ENCODE measurements at places on chromosomes 4 and X.

- no peak for DNase-seq
Measured at GRCh38 chr4:149987330-149988086, 90.7 kb upstream of the DCLK2 start.

GRCh38 chrX:120625371-120625770 is 4.5 kb downstream of the C1GALT1C1 start:
- DNase-seq: no peak

- no peak for DNase-seq
Measured at GRCh38 chrX:29903360-29903759, 312.0 kb upstream of the MAGEB2 start.

DNA sequence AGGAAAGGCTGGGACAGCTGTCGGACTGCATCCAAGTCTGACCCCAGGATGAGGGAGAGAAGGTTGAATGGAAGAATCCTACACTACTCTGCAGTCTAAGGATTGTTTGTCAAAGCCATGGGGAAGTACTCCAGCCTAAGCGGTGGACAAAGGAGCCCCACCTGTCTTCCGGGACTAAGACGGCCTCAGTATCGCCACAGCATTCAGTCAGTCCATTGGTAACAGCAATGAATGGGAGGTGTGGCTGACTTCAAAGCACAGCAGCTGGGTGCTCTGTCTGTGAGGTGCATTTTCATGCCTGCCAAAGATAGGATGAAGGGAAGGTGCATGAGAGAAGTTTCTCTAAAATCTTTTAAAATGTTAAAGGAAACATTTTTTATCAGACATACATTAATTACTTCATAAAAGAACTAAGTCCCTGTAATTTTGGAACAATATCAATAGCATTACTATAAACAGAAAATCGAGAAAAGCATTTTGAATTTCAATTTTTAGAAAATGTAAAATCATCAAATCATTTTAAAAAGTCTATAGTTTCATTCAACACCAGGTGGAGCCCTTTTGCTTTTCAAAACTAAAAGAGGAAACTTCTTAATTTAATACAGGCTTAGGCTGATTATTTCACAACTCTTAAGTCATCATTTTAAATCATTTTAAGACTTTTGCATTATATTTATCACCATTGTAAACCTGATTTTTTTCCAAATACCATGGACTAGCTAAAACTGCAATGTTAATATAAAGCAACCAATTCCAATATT is 27.6 kb upstream of the INTU start:
- no peak for DNase-seq

GRCh38 chr4:85522836-85523235 is 47.9 kb downstream of the ARHGAP24 start:
- DNase-seq: no peak

DNA sequence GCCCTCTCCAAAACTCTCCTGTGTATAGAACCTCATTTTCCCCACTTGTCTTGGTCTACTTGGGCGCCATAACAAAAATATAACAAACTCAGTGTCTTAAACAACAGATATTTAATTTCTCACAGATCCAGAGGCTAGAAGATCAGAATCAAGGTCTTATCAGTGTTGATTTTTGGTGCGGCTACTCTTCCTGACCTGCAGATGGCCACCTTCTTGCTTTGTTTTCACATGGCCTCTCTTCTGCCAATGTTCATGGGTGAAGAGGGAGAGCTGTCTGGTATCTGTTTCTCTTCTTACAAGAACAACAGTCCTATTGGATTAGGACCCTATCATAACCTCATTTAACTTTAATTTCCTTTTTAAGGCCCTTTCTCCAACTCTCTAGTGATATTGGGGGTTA is 177.3 kb downstream of the PABPC4L start:
- no peak for DNase-seq

GRCh38 chrX:15737959-15738902 is at the start of gene CA5B:
Gene CA5B, plus strand, starts transcription at chrX:15738270. Its CDS starts 11,754 bp downstream, at chrX:15750024.
- peak; percentile 87 for DNase-seq

- DNase-seq: no peak
Measured at GRCh38 chr4:81527115-81527514, 55.4 kb upstream of the RASGEF1B start.

- no peak for DNase-seq
Measured at GRCh38 chr4:2186133-2186864, 55.6 kb downstream of the HAUS3 start.

DNA sequence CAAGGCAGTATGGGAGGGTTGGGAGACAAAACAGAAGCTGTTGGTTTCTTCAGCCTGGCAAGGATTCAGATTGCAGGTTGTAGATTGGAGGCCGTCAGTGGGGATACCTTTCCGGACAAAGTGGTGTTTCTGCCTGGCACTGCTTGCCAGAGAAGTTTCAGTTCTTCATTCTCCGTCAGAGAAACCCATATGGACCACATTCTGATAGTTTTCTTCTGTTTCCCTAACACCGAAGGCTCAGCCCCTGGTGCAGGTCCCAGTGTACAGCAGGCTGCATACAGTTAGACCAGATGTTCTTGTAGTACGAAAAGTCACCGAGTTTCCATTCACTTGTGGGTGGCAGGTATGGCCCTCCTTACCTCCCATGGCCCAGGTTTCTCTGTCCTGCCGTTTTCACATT is 107.3 kb downstream of the PTTG2 start:
- DNase-seq: no peak

- no peak for DNase-seq
Measured at GRCh38 chrX:55731826-55732225, 14.3 kb downstream of the RRAGB start.

DNA sequence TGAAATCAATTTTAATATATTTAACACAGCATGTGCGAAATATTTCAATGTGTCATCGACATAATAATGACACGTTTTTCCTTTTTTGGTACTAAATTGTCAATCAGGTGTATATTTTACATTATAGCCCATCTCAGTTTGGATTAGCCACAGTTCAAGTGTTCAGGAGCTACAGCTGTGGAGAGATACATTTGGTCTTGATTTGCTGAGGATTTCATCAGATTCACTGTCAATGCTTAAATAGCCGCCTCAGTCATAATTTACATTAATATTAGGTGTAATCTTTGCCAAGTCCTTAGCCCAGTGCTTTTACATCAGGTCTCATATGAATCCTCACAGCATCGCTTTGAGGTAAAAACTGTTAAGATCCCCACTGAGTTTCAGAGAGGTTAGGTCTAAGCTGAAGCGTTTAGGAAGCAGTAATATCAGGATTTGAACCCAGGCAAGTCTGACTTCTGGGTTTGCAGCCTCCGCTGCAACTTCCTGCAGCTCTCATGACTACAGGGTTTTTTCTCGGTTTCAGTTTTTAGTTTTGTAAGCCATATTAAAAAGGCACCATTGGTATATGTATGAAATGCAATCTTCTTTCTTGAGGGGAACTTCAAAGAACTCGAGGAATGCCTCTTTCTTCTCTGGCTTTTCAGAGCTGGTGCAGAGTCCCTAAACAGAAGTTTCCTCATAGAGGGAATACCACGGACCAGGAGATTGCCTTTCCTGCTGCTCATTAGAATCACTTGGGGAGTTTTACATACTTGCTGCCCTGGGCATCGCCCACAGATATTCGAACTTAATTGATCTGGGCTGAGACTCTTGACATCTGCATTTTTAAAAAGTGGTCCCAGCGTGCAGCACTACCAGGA is 6.4 kb downstream of the MTM1 start:
- DNase-seq: no peak

GRCh38 chr4:24801136-24801855 is 5.9 kb downstream of the SOD3 start:
- DNase-seq: no peak

DNA sequence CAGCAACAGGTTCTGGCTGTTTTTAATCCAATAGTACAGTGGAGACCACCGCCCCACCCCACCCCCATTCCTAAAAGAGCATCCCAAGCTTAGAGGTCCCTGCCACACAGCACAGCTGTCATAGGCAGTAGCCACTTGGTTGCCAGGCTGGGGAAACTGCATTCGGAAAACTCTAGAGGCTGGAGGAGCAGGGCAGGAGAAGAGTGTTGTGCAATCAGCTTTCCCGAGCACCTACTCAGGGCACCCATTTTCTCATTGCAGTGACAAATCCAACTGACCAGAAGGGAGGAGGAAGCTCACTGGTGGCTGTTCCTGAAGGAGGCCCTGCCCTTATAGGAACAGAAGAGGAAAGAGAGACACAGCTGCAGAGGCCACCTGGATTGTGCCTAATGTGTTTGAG is 1.1 kb downstream of the CXCL1 start:
- no peak for DNase-seq

DNA sequence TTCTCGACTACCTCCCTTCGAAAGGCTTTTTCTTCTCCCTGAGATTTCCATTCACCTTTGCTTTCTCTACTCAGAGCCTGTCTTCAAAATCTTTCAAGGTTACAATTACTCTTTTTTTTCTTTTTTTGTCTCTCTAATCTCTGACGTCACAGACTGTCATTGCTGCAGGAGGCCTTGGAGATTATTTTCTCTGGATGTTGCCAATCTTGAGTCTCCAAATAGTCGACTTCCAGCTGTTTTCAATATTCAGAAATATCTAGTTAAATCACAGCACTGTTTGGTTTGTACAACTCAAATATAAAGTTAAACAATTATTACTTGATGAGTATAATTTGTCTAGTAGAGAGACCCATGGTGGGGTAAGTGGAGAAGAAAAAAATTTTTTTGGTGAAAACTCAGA is 359.0 kb upstream of the BOD1L1 start:
- no peak for DNase-seq

DNA sequence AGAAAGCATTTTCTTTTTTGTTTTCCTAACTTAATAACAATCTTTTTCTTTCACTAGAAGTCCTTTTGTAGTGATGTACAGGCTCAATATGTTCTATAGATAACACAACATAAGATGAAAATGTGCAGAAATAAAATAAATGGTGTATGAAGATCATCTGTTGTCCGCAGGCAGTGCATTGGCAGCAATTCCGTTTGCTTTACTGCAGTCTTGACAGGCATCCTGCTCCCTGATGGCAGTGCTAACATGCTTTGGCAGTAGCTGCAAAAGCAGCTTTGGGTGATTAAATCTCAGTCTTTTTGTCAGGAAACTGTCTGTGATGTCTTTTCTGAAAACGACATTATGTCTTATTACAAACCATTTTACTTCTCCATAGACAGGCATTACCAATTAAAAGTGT is 131.4 kb downstream of the TRAM1L1 start:
- no peak for DNase-seq

GRCh38 chr4:143397887-143398286 is 61.2 kb downstream of the GAB1 start:
- DNase-seq: no peak

- DNase-seq: no peak
Measured at GRCh38 chr4:69058410-69059059, 37.7 kb upstream of the UGT2B7 start.

DNA sequence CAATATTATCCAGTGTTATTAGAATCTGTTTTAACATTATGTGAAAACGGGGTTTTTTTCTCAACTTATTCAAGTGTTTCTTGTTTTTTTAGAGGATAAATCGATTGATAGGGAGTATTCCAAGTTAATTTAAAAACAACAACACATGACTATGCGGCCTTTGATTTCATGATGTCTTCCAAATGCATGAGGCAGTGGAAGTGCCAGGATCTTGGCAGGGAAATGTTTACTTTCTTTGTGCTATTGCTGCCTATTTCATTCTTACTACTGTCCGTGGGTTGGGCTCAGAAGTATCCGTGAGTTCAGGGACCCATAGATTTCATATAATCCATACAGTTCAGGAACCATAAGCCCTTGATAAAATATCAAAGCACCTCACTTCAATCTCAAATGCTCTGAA is 64.6 kb downstream of the ABCG2 start:
- DNase-seq: no peak

DNA sequence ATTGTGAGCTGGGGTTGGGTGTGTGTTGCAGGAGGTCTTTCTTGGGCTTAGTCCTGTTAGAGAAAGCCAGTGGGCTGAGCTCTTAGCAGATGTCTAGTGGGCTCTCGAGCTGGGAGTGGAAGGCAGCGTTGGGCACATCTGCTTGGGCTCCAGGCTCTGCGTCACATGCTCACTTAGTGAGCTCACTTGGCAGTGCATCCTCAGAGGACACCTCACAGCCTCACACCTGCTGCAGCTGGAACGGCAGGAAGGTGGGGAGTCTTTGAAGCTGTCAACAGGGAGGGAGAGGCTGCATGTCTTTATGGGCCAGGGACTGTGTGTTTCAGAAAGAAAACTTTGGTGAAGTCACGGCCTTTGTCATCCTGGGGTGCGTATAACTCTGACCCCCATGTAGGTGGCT is 82.2 kb downstream of the PSAPL1 start:
- no peak for DNase-seq

DNA sequence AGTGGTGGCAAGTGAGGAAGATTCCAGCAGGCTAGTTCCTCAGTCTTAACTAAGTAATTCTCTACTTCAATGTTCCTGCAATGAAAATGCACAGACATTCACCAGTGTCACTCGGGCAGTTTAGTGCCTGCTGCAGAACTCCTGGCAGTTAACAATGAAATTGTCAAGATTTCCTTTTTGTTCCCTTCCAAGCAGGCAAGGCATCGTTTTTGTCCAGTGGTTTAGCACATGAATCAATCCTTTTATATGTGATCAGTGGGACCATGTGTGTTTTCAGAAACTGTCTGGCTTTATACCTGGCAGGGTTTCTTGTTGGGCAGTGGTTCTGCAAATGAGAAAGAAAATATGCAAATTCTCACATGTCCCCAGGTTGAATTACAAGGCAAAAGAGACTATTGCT is 122.2 kb downstream of the GBA3 start:
- DNase-seq: no peak

DNA sequence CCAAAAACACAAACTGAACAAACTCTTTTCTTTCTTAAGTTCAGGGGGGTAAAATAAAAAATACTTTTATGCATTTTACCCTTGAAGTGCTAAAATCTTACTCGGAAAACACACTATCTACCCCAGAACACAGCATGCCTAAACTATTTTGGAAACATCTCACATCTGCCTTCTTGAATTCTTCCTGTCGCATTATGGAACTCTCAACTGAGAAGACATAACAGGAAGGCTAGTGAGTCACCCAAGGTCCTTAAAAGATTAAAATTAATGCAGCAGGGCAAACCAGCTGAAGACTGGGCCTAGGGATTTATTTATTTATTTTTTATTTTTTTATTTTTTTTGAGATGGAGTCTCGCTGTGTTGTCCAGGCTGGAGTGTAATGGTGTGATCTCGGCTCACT is 208.2 kb downstream of the APBB2 start:
- no peak for DNase-seq

DNA sequence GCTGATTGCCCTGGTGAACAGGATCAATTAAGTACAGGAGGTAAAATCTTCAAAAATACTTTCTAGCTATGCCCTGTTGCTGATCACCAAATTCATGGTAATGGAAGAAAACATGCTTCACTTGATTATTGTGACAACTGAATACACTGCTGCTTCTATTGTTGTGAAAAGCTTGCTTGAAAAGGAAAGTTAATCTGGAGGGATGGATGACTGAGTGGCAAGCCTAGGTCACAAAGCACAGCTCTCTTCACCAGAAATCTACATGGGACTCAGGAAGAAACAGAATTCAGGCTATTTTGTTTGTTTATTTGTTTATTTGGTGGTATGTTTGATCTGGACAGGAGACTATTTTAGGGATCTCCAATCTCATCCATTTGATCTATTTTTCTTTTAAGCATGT is 182.0 kb downstream of the MGST2 start:
- no peak for DNase-seq

All from T-helper 1 cell (primary cell).